ENCODE measurements at places on chromosomes 2 and 18. TPM values are rescaled to one million over a fixed set of nuclear protein-coding genes. Genes with fewer than 3 reads are reported as not detected.

Gene CCL20
- 3.8 TPM for total RNA-seq

Gene CCDC148
- 4.9 TPM for total RNA-seq

Gene TCF23
- not detected for total RNA-seq

Gene VWA3B
- total RNA-seq, result 0.77 TPM

Gene FSHR
- total RNA-seq, result not detected

Gene TACR1
- total RNA-seq, result not detected

Gene VWC2L
- total RNA-seq, result not detected

Gene EDAR
- not detected for total RNA-seq

Gene MOB4
- 49.8 TPM for total RNA-seq

Gene HNMT
- total RNA-seq, result 1.6 TPM

Gene COL3A1
- 9.3 TPM for total RNA-seq

Gene ABCB11
- not detected for total RNA-seq

Gene PAX3
- 15.7 TPM for total RNA-seq

Gene TRABD2A
- total RNA-seq, result 4.7 TPM

Gene ILKAP
- total RNA-seq, result 29.5 TPM

Gene PLGLB2
- total RNA-seq, result 0.11 TPM

Gene PAPOLG
- 13.8 TPM for total RNA-seq

Gene PLA2R1
- 1.4 TPM for total RNA-seq

Gene BCL11A
- 4.5 TPM for total RNA-seq

Gene PDCD1
- total RNA-seq, result not detected

Gene FZD7
- 12.0 TPM for total RNA-seq

Gene DYNAP
- not detected for total RNA-seq

Gene CREG2
- 0.74 TPM for total RNA-seq

Gene MYOM1
- not detected for total RNA-seq

Measured in Daoy (cell line).